ENCODE measurements at places on chromosomes 7 and 10.

DNA sequence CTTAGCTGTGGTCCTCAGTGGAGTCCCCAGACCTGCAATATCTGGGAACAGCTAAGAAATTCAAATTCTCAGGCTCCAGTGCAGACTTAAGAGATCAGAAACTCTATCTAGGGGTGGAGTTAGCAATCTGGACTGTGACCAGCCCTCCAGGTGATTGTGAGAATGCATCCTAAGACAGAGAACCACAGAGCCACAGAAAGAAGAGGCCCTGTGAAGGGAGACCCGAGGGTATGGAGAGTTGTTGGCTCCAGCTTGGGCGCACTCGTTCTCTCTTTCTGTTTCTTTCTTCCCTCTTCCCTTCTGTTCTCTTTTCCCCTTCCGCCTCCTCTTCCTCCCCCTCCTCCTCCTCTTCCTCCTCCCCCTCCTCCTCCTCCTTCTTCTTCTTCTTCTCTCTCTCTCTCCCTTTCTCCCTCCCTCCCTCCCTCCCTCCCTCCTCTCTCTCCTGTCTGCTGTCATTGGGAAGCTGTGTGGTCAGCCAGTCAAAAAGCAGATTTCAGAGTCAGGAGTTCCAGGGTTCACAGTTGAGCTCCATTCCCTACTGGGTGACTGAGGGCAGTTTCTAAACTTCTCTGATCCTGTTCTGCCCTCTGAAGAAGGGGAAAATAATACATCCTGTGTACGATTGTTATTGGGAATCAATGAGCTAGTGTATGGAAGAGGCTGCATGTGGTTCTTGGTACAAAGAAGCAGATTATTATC is 62.1 kb upstream of the STEAP1B start:
- no peak for DNase-seq

GRCh38 chr7:149727053-149727898 is 46.1 kb downstream of the ZNF467 start:
- no peak for DNase-seq

GRCh38 chr10:55630491-55631056 is 730.5 kb downstream of the ZWINT start:
- no peak for DNase-seq

- no peak for DNase-seq
These were observed 145.1 kb upstream of the PCBD1 start for GRCh38 chr10:71033396-71033980.

DNA sequence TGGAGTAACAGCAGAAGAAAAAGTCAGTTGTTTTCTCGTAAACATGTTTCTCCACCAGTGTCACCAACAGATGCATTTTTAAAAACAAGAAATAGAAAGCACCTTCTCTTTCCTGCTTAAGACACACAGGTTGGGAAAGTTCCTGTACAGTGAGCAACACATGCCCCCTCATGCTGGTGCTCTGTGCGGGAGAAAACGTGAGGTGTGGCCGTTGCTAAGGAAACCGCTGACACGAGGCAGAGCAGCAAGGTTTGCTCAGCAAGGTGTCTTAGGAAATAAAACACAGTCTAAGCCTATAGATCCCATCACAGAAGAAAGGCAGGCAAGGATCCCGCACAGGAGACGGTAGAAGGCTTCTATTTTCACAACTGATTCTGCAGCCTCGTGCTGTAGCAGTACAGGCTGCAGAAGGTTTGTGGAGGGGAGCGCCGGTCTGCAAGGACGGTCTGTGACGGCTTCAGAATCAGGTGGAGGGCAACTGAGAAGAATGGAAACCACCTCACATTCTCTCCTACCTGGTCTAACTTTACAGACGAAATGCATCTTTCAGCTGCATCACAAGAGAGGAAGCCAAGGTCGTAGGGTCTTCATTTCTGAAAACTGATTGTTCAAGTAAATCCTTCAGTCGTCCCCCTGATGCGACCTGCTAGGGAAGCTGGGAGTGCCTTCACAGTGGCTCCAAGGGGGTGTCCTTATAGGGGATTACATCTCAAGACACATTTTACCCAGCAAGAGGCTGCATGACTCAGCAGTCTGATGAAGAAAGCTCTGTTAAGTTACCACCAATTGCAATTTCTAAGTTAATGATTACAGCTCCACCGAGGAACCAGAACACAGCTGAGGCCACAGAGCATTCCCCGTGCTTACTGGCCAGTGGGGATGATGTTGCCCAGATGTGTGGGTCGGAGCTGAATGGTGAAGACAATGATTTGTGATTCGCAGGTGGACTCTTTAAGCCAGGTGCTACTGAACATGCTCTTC is 150.7 kb upstream of the KLF14 start:
- DNase-seq, result no peak

DNA sequence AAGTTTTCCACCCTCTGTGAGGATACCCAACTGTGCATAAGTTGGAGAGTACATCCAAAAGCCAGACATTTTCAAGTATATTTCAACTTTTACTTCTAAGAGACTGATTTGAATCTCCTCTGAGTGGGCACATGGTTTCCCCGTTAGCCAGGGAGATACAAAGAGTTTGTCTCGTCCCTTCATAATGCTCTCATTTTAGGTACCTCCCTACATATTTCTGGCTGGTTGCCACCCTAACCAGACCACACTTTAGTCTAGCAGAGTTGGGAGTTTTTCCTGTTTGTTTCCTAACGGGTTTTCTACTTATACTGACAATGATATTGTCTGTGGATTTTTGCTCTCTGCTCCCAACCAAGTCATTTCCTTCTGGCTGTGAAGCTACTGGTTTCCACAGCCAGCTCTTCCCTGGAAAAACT is 180.3 kb downstream of the CCDC71L start:
- no peak for DNase-seq

Measured in central memory CD8-positive, alpha-beta T cell (primary cell).